ENCODE measurements at places on chromosomes 12 and 14.

GRCh38 chr14:68254669-68255527 lies 435.3 kb downstream of the RAD51B start:
- no peak for DNase-seq

GRCh38 chr14:105196265-105196960 lies 15.3 kb upstream of the NUDT14 start:
- DNase-seq: no peak

GRCh38 chr14:31993521-31993951 lies 83.6 kb upstream of the ARHGAP5 start:
- no peak for DNase-seq

DNA sequence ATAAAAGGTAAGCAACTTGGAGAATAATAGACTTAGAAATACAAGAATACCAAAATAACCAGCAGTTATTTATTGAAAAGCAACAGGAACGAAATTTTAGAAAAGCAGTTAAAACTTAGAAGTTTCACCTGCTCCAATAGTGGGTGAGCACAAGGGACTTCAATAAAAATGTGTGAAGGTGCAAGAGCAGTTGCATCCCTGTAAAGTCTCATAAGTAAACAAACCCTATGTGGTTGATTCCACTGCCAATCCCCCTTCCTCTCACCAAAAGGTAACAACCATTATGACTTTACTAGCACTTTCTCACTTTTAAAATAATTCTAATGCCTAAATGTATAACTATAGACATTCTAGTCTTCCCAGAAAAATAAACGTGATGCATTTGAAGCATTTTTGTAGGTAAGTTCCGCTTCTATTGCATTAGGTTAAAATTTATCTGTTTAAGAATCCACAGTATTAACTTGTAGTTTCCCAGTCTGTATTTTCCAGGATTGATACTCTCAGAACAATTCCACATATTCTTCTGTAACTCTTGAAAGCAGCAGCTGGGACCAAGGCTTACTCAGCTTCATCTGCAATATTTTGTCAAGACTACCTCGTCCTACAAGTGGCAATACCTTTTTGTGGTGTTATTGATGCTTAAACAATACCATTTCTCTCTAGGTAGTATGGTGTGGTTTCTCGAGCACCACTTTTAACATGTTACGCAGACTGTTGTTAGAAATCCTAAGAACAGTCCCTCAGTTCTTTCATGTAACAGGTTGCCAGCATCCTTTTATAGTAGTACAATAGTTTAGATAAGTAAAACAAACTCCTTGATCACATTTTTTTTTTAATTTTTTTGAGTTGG lies 32.1 kb downstream of the HNRNPC start:
- no peak for DNase-seq

GRCh38 chr12:55693323-55694187 lies 14.1 kb downstream of the ITGA7 start:
- no peak for DNase-seq

GRCh38 chr12:64578566-64578965 lies 31.7 kb upstream of the RASSF3 start:
- DNase-seq: no peak

All from stimulated activated CD8-positive, alpha-beta memory T cell treated with anti-CD3 and anti-CD28 coated beads, Interleukin-2, amount 100 ng/mL, for 1 hour (primary cell).